GM19239 (cell line): ENCODE measurements at places on chromosomes 16 and 17.

- DNase-seq: no peak
These were observed 668 bp downstream of the MMP15 start for GRCh38 chr16:58026139-58026704.

GRCh38 chr16:66480265-66481080 is 53.4 kb downstream of the BEAN1 start:
- no peak for DNase-seq

DNA sequence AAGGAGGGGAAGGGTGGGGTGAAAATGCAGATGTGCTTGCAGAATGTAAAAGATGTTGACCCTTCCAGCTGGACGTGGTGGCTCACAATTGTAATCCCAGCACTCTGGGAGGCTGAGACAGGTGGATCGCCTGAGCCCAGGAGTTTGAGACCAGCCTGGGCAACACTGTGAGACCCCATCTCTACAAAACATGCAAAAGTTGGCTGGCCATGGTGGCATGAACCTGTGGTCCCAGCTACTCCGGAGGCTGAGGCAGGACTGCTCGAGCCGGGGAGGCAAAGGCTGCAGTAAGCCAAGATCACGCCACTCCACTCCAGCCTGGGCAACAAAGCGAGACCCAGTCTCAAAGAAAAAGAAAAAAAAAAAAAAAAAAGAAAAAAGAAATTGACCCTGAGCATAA is 17.8 kb downstream of the ATP1B2 start:
- DNase-seq: no peak

DNA sequence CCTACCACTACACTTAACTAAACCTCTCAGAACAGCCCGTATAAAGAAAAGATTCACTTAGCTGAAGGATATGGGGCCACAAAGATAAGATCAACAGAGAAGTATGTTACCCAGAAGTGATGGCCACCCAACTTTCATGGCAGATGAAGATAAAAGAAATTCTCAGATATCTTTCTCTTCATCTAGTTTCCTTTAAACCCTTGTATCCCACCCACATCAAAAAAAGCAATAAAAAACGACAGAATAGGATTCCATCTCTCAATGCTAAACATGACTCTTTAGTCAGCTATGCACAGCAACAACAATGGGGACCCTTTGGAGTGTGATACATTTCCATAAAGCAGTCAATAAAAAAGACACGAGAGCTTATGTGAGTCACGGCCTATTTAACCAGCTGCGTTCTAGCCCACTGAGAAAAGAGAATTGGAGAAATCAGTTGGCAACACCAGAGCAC is 86.6 kb downstream of the SNX11 start:
- no peak for DNase-seq

GRCh38 chr17:12242345-12242954 is 221.8 kb downstream of the MAP2K4 start:
- no peak for DNase-seq

- no peak for DNase-seq
These were observed 363.3 kb upstream of the CDH5 start for GRCh38 chr16:66003201-66003600.

- DNase-seq: peak; percentile 61
These were observed 92.8 kb downstream of the IRX3 start for GRCh38 chr16:54193665-54194333.

GRCh38 chr17:31568121-31568520 is 176.6 kb downstream of the RAB11FIP4 start:
- no peak for DNase-seq

DNA sequence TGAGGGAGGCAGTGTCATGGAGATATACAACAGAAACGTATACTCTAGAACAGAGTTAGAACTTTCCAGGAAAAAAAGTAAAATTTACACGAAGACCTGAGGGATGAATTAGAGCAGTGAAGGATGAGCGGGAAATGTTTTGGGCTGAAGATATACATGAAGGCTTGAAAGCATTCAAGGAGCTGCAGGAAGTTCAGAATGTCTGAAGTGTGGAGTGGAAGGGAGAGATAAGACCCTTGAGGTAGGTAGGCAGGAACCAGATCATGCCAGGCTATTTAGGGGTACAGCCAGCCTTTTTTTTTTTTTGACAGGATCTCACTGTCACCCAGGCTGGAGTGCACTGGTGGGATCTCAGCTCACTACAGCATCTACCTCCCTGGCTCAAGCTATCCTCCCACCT is 3.2 kb upstream of the NLK start:
- no peak for DNase-seq

DNA sequence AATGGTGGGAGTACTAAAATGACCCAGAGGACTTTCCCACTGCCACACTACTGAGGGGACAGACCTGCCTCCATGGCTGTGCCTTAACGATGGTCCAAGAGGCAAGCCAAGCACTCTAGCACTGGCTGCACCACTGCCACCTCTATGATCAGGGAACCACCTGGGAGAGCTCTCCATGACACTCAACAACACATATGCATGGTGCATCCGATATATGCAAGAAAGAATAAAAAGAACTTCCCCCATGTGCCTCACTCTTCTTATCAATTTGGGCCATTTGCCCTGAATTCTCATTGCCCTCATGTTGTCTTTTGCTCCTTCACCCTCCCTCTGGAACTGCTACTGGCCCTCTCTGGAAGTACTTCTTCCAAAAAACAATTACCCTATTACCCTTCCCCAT is 99.5 kb downstream of the HS3ST3A1 start:
- no peak for DNase-seq

DNA sequence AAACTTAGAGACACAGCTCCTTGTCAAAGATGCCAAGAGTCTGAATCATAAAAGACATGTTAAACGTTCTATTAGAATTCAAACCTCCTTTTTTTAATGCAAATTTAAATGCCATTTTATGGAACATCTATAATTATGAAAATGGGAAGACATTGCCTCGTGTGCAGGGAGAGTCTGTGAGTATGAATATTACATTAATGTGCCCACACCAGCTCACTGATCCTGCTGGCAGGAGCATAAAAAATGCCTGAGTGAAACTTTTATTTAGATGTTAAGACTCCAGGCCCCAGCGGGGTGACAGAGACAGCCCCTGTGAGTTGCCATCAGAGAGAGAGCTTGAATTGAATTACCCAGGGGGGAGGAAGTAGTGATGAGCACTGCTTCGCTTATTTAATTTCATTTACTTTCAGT is 84.8 kb downstream of the SNX11 start:
- DNase-seq: no peak

DNA sequence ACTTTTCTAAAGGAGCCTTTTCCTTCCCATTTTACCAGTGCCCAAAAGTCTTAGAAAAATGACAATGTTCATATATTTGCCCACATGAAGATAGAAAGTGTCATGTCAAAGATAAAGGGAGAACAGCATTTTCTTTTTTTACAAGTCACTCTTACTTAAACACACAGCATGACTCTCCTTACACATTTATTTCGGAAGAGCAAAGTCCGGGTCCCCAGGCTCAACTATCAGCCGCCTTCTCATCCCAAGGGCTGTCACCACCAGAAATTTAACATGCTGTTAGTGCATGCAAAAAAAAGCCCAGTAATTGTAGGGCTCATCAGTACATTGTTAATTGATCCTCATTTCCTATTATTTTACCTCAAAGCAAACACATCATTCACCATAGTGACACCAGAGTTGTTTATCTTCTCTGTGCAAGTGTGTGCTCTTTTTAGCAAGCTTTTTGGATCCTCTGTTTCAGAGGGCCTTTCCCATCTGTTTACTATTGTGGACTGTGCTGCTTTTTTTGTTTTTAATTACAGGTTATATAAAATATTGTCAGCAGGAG is 560.3 kb downstream of the WWOX start:
- DNase-seq: no peak

- no peak for DNase-seq
These were observed 451.3 kb downstream of the PMP22 start for GRCh38 chr17:14813649-14814370.

GRCh38 chr17:73410586-73411312 is 98.9 kb upstream of the CDC42EP4 start:
- DNase-seq: no peak
